ENCODE measurements at places on chromosomes 1 and 21.

GRCh38 chr1:206496131-206496793 lies 11.1 kb upstream of the RASSF5 start:
- no peak for DNase-seq

- DNase-seq = no peak
Measured at GRCh38 chr1:70978623-70979022, 69.0 kb downstream of the PTGER3 start.

DNA sequence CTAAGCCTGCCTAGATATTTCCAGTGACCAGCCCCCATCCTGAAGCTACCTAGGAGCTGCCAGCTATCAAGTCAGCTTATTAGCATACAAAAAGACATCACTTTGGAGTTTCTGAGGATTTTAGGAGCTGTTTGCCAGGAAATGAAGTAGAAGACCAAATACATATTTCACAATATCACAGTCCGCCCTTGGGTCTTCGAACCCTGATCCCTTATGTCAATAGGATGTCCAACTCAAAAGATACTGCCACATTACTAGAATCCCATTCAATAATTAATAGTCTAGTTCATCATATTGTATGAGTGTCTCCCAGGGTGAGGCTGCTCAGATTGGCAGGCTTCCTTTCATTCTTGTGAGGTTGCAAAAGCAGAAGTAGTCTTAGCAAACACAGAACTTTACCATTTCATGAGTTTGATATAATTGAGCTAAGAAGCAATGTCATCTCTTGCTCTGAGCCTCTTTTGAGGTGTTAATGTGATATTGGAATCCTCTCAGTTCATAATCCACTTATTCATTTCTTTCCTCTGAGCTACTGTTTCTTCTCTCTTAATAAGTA lies 13.6 kb downstream of the IPO9 start:
- DNase-seq = no peak

GRCh38 chr1:212702672-212703071 lies 3.0 kb upstream of the BATF3 start:
- DNase-seq = no peak

DNA sequence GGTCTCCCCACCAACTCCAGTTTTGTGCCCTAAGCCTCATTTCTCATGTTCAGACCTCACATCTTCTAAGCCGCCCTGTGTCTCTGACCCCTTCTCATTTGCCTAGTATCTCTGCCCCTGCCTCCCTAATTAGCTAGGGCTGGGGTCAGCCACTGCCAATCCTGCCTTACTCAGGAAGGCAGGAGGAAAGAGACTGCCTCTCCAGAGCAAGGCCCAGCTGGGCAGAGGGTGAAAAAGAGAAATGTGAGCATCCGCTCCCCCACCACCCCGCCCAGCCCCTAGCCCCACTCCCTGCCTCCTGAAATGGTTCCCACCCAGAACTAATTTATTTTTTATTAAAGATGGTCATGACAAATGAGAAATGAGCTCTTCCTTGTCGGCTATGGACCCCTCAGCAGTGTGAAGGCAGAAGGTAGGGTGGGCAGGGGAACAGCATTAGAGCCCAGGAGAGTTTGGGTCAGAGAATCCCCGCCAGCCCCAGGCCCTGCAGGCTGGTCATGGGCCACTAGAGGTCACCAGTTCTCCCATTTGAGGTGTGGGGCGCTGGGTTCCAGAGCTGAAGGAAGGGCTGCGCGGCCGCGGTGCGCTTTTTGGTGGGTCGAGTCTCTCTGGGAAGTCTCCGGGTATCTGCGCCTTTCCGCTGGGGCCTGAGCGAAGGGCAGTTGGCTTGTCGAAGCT lies 11.5 kb downstream of the ADAMTSL4 start:
- no peak for DNase-seq

GRCh38 chr1:96820107-96820506 lies 98.5 kb downstream of the PTBP2 start:
- DNase-seq = no peak
